ENCODE measurements at places on chromosomes 12 and 14.

DNA sequence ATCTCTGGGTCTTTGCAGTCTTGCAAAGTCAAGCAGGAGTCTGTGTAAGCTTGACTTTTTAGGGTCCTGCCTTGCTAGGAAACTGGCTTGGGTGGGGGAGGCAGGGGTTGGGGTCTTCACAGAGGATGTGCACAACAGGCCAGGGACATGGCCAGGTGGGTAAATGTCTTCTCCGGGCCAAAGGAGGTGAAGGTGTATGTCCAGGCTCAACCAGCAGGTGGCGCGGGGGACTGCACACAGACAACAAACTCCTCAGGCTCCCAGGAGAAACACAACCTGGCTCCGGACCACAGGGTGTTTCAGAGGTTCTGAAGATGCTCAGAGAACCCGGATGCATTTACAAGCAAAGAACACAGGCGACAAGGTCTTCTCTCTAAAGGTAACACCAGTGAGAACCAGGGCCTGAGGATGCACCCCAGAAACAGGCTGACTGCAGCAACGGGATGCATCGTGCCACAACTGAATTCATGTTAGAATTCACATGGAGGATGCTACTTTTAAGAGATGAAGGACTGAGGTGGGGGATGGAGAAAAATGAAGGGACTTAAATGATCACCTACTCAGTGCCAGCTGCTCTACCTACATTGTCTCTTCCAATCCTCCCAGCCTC lies 56.0 kb downstream of the PLEKHG3 start:
- peak; percentile 56 for DNase-seq

GRCh38 chr14:100221533-100222223 lies 17.3 kb upstream of the YY1 start:
- DNase-seq: no peak

DNA sequence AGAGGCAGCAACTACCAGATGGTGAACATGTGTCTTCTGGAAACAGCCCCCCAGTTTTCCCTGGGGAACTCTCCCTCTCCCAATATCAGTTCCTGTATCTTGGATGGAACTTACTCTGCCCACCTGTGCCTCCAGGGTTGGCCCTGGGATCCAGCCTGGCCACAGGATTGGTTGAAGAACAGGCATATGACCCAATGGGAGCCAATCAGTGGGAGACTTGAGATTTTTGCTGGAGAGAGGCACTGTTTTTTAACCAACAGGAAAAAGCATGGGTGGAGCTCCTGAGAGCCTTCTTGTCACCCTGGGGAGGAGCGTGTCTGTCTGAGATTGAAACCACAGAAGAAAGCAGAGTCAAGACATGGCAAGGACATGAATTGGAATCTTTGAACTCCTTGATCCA lies 33.6 kb upstream of the COX6A1 start:
- no peak for DNase-seq

DNA sequence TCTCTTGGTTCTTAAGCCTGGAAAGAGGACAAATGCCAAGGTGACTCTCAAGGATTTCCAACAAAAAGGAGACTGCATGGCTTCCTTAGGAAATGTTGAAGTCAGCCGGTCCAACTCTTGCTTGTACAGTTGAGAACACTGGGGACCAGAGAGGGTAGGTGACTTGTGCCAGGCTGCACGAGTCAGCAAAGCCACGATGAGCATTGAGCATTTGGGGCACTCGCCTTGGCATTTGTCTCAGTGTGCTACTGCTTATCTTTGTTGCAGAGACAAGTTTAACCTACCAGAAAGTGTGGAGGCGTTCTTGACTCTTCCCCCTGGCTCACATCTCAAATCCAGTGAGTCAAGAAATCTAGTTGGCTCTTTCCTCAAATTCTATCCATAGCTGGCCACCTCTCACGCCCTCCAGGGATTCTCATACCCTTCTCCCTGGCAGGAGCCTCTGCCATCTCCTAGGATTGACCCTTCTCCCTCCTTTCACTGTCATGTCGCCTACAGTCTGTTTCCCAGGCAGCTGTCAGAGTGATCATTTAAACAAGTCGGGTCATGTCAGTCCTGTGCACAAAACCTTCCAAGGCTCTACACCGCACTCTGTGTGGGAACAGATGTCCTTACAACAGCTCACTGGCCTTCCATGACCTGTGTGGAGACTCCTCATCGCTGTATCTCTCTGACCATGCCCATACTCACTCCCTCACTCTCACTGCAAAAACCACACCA lies 17.2 kb upstream of the KRT83 start:
- peak; percentile 37 for DNase-seq

GRCh38 chr12:1929241-1929984 lies 11.0 kb upstream of the CACNA2D4 start:
- DNase-seq: no peak

- DNase-seq: peak; percentile 24
Measured at GRCh38 chr12:116892349-116893140, 11.3 kb upstream of the HRK start.

DNA sequence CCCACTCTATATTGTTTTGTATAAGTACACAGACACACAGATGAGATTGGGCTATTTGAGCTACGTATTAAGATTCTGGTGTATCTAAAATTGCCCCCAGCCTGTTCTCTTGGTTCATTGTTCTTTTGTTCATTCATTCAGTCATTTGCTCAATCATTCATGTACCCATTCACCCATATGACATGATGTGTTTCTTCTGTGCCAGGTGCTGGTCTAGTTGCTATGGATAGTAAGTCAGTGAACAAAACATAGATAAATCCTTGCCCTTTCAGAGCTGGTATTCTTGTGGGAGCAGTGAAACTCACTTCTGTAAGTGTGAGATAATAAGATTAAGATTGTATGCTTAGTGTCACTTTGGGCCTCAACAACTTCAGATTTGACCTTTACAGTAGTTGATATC lies 191.3 kb downstream of the TMTC2 start:
- DNase-seq: no peak

- DNase-seq: no peak
Measured at GRCh38 chr14:37195327-37195726, 2.4 kb upstream of the MIPOL1 start.

- no peak for DNase-seq
Measured at GRCh38 chr12:50087151-50087550, 2.0 kb downstream of the SMARCD1 start.

- no peak for DNase-seq
Measured at GRCh38 chr12:15045451-15045850, 72.6 kb downstream of the PDE6H start.

DNA sequence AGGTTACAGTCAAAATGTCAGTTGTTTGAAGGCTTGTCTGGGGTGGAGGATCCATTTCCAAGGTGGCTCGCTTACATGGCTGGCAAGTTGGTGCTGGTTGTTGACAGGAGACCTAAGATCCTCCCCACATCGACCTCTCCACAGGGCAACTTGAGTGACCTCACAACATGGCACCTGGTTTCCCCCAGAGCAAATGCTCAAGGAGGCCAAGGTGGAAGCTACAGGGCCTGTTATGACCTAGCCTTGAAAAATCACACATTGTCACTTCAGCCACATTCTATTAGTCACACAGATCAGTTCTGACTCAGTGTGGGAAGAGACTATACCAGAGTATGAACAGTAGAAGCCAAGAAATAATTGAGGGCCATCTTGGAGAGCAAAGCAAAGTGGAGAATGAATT lies 11.3 kb upstream of the GNG2 start:
- DNase-seq: no peak

GRCh38 chr14:104690861-104691455 lies 1.5 kb downstream of the INF2 start:
- DNase-seq: no peak

DNA sequence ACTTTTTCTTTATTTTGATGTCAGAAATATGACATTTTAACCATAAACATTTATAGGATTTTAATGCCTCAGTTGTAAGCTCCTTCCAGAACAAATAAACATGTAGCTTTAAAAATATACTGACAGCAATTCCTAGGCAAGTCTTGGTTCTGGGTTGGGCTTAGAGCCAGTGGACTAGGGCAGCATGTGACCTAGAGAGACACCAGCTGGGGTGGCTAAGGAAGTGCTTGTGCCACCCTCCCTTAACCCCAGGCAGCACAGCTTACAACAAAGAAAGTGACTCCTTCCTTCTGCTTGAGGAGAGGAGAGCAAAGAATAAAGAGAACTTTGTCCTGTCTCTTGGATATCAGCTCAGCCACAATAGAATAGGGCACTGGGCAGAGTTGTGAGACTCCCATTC lies 61.6 kb upstream of the KTN1 start:
- DNase-seq: no peak

DNA sequence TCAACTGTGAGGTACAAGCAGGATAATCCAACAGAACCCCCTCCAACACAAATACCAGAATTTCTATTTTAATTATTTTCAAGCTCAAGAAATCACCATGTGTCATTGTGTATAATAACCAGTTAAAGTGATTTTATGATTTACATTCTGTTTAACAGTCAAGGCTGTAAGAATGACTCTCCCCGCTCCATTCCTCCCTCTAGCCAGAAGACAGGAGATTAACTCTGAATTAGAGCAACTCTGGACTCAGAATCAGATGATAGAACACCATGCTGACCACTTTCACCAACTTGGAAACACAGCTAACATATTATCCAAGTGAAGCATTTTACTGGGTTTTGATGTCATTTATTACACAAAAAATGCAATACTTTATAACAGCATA lies 71.9 kb downstream of the ATP2B1 start:
- no peak for DNase-seq

DNA sequence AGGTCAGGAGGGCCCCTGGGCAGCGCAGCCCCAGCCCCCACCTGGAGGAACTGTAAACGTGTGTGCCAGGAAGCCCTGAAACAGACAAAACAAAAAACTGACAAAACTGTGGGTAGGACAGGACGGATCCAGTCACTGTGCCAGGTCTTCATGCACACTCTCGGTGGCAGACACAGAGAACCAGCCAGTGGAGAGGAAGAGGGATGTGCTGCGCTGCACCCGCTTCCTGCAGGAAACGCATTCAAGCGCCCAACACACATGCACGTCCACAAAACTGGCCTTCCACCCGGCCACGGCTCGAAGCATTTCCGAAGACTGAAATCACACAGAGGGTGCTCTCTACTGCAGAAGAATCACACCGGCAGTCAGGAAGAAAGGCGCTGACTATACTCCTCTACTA lies 16.9 kb downstream of the BRF1 start:
- no peak for DNase-seq

All from NCI-H1694 treated with DMSO at 0.1 percent for 48 hours (cell line).